ENCODE measurements at places on chromosomes 2 and 18.

GRCh38 chr2:208638059-208638458 lies 231.5 kb downstream of the PTH2R start:
- H3K4me3 ChIP-seq = no peak overlapping the region
- no peak for DNase-seq
- no peaks in the 10 kb centered on the region for H3K27me3 ChIP-seq

DNA sequence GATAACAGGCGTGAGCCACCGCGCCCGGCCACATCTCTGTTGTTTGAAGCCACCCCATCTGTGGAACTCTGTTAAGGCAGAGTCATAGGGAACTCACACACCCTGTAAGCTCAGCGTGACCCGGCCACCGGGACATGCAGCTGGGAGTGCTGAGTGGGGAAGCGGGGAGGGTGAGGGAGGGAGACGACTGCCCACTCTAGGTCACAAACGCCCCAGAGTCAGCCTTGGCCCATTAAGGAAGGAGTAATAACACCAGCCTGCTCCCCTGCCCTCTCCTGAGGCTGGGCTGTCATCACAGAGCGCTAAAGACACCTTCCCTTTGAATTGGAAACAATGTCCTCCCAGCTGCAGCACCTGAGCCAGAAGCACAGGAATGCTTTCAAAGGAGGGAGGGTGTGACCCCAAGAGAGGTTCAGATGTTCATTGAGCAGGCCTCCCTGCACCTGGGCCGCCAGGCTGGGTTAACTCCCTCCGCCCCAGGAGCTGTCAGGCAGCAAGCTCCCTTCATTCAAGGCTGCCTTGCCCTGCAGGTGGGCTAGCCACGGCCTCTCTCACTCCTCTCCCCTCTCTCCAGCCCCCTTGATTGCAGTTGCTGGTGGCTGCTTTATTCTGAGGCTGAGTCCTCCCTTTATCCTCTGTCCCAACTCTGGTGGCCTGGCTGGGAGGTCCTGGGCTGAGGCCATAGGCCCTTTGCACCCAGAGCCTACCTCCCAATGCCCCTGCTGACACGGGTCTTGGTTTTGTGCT lies 77.2 kb upstream of the HPCAL1 start:
- no peak overlapping the region for H3K4me3 ChIP-seq
- no peaks in the 10 kb centered on the region for H3K36me3 ChIP-seq
- no peak for DNase-seq

- no peak overlapping the region for H3K27ac ChIP-seq
- no peak overlapping the region for H3K4me3 ChIP-seq
- no peaks in the 10 kb centered on the region for H3K27me3 ChIP-seq
- H3K36me3 ChIP-seq = peaks cover 3% of the 10 kb centered on the region
- DNase-seq = no peak
These were observed 2.2 kb downstream of the CD226 start for GRCh38 chr18:69945220-69946114.

- H3K4me1 ChIP-seq = no peaks in the 10 kb centered on the region
- no peak overlapping the region for H3K4me3 ChIP-seq
- H3K27ac ChIP-seq = no peak overlapping the region
- no peak for DNase-seq
- no peaks in the 10 kb centered on the region for H3K27me3 ChIP-seq
These were observed 33.8 kb downstream of the ZNF519 start for GRCh38 chr18:14098428-14098827.

DNA sequence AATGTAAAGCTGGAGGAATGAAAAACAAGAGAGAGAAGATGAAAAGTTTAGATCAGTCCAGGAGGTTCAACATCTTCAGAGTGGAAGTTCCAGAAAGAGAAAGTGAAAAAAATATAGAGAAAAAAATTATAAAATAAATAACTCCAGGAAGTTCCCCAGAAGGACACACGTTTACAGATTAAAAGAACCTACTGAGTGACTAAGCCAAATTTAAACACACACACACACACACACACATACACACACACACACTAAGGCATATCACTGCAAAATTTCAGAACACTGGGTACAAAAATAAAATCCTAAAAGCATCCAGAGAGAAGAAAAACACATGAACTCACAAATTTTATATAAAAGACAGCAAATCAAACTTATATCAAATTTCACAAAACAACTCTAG lies 85.9 kb upstream of the PMAIP1 start:
- H3K4me3 ChIP-seq = no peak overlapping the region
- no peaks in the 10 kb centered on the region for H3K36me3 ChIP-seq
- DNase-seq = no peak
- peaks cover 30% of the 10 kb centered on the region for H3K27me3 ChIP-seq
